ENCODE measurements at places on chromosomes 1 and 21. TPM values are rescaled to one million over a fixed set of nuclear protein-coding genes. Genes with fewer than 3 reads are reported as not detected.

DNA sequence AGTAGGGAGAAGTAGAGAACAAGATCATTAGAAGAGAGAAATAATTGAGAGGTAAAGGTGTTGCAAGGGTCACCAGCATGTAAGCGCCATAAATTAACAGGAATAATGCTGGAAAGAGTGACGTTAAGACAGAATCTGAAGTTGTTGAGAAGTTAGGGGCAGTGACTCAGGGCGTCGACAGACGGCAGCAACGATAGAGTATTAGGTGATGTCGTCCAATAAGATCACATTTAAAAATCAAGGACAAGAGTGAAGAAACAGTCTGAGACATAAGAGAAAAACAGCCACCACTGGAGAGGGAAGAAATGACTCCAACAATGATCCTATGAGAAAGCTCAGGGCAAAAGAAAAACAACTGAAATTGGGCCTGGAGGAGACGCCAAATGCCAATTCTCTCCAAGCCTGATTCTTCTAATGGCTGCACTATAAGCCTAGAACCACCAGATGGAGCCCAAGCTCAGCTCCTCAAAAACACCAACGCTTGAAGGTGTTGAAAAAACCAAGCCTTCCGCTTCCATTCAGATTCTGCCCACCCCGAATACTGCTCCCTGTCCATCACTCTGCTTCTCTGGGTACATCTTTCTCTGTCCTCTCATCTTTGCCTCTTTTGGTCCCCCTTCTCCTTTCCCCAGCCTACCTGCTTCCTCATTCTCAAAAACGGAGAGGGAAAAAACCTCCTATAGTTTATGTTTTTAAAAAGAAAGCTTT, 70.0 kb downstream of the LUZP1 start:
- peak; percentile 62 for DNase-seq

GRCh38 chr1:172472495-172472894, 28.6 kb upstream of the PIGC start:
- DNase-seq: no peak

- no peak for DNase-seq
These were observed 330.7 kb downstream of the SMYD3 start for GRCh38 chr1:246176126-246177024.

DNA sequence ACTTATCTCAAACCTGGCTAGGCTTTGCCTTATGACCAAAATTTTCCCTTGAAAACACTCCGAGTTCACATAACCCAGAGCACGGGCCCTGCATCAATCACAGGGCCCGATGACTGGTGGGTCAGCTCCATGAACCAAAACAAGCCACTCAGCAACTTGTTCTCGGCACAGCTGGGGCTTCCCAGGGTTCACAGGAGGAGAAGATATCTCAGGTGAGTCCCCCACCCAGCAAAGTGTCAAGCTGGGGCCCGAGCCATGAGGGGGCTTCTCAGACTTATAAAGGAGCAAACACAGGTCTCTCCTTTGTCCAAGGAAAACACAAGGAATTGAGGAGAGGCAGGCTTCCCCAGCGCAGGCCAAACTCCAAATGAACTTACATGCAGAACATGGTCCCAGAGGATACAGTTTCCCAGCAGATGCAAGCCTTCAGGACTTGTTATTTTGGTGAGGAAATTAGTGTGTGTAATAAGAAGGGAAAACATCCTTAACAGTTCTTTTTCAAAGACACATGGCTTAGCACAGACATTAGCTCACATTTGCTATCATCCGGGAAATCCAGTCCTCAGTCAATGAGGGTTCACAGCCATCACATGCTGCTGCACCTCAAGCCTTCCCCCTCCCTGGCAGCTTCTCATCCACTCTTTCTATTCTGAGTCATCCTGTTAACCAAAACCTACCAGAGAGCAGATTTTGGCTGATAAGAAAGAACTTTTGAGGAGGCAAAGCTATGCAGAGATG, 98.1 kb upstream of the NFIA start:
- DNase-seq: peak; percentile 13

- no peak for DNase-seq
These were observed 25.6 kb downstream of the RGS1 start for GRCh38 chr1:192601143-192601542.

GRCh38 chr1:117985973-117986372, 56.4 kb downstream of the WDR3 start:
- no peak for DNase-seq

GRCh38 chr21:20572582-20572981, 425.6 kb upstream of the NCAM2 start:
- no peak for DNase-seq

- no peak for DNase-seq
These were observed 1491.8 kb downstream of the NCAM2 start for GRCh38 chr21:22490049-22490448.

DNA sequence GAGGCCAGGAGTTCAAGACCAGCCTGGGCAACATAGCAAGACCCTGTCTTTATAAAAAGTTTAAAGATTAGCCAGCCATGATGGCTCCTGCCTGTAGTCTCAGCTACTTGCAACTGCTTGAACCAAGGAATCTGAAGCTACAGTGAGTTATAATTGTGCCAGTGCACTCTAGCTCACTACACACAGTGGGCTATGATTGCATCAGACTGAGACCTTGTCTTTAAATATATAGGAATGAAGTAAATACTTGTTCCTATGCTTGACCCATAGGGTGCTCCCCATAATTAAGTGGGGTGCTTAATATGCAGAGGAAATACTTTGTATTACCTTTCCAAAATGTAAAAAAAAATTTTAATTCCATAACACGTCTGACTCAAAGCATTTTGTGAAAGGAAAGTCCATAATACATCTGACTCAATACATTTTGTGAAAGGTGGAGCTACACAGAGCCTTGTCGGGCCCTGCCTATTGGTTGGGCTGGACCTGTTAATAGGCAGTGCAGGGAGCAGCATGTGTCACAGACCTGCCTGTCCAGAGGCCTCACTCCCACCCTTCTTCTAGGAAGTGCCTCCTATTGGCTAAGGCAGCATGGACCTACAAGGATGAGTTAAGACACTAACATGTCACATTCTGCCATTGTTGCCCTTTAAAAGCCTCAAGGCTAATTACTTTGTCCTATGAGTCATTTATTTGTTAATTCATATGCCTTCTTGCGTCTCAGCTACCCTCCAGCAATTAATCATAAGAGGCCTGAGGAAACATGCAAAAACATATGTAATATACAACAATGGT, 33.6 kb downstream of the CD58 start:
- peak; percentile 54 for DNase-seq

GRCh38 chr1:205512059-205513045, 7.9 kb downstream of the CDK18 start:
- DNase-seq: peak; percentile 82

DNA sequence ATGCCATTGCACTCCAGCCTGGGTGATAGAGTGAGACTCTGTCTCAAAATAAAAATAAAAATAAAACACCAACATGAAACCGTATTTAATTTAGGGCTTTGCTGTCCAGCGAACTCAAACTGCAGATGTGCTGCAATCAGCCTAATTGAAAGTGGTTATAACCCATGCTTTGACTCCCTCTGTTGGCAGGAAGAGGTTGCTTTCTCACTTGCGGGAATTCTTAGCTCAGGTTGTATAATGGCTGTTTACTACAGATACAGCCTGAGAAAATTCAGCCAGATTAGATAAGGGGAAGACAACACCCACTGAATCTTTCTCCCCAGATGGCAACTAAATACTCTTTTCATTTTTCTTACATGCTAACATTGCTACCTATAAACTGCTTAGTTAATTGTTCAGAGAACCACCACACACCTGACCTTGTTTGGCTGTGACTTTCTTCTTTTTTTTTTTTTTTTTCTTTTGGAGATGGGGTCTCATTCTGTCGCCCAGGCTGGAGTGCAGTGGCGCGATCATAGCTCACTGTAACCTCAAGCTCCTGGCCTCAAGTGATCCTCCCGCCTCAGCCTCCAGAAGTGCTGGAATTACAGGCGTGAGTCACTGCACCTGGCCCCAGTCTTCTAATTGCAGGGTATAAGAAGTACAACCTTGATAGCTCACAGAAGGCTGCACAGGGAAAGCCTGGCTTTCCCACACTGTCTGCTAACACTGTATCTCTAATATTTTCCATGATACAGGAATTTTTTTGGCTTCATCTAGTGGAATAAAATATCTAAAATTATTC, 34.6 kb downstream of the DNTTIP2 start:
- DNase-seq: peak; percentile 78

- no peak for DNase-seq
These were observed 14.1 kb downstream of the TTC39A start for GRCh38 chr1:51316113-51316845.

- DNase-seq: no peak
These were observed 153.5 kb upstream of the COL6A1 start for GRCh38 chr21:45827881-45828579.

Gene CD101
- not detected for total RNA-seq

Gene AGT
- 15.2 TPM for total RNA-seq

Gene CTSK
- 3.4 TPM for total RNA-seq

Gene CRYAA
- not detected for total RNA-seq

Gene EXTL2
- 20.9 TPM for total RNA-seq

Gene F11R
- 7.3 TPM for total RNA-seq

Gene CD5L
- total RNA-seq: not detected

Gene KCNK1
- total RNA-seq: 3.5 TPM

Gene PTPN7
- not detected for total RNA-seq
